HuH-7 (cell line): ENCODE measurements at places on chromosomes 4 and X.
A peak's percentile ranks its signal among the peaks of the same experiment; 100 is the strongest.

DNA sequence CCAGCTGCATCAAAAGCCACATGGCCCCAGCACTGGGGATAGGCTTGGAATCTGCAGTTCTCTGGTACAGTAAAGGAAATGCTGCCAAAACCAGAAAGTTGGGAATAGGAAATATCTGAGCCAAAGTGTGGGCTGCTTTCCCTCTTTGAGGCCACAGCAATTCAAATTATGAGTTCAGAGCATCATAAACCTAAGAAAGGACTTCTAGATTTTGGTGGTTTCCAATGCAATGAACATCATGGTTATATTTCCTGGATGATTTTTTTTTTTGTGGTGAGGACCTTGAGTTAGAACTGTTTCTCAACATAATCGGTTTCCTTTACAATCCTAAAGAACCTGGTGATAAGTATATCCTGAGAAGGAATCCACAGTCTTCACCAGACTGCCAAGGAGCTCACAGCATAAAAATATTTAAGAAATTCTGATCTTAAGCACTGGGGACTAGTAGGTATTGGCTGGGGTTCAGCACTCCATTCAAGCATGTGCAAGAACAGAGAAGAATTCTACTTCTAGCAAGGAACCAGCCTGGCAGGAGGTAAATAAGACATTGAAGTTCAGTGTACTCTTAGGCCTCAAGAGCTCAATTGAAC, 29.8 kb upstream of the ARHGAP24 start:
- DNase-seq = no peak

GRCh38 chr4:130147641-130148040, 1051.7 kb downstream of the C4orf33 start:
- no peak for DNase-seq

DNA sequence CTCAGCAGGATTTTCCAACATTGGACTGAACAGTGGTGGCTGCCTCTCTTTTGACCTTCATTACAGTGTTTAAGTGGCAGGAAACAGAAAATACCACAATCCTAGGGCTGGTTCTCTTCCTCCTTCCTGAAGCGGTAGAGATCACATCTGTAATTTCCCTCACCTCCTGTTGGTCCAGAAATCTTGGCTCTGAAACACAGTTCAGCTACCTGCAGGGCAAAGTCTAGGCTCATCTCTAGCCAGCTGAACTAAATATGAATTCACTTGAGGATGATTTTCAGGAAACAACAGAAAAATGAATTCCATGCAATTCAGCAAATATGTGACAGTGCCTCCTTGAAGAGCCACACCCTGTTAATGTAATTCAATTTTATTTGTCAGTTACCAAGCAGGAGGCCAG, 531.9 kb downstream of the INPP4B start:
- DNase-seq = no peak

DNA sequence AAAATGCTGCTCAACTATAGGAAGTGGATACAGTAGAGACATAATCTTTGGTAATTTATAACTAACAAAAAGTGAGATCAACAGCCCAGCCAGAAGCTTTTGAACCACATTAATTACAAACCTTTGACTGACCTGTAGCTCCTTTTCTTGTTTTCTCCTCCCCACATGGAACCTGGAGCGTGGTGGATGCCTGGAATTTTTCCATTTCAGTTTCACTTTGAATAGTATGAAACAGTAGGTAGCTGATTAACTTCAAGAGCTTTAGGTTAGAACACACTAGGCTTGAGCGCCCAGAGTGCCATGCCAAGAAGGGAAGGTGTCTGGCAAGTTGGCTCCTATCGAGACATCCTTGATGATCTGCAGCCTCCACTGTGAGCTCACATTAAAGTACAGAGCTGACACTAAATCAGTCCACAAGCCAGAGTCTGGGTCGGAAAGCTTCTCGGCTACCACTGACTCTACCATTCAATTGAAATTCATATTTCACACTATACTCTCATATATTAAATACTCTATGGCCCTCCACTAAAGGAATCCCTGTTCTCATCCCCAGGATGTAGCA, 143.4 kb downstream of the GLRA2 start:
- no peak for DNase-seq

- DNase-seq = peak; percentile 63
Measured at GRCh38 chr4:40418430-40419230, 83.5 kb downstream of the CHRNA9 start.

GRCh38 chrX:18390941-18391538, 34.4 kb upstream of the CDKL5 start:
- DNase-seq = peak; percentile 12

- no peak for DNase-seq
Measured at GRCh38 chr4:147510962-147511668, 30.2 kb downstream of the EDNRA start.

- no peak for DNase-seq
Measured at GRCh38 chr4:20643631-20644030, 56.6 kb upstream of the PACRGL start.

GRCh38 chr4:187999406-187999932, 3.9 kb downstream of the ZFP42 start:
- no peak for DNase-seq

- no peak for DNase-seq
Measured at GRCh38 chrX:19556202-19556601, 40.9 kb upstream of the MAP3K15 start.

DNA sequence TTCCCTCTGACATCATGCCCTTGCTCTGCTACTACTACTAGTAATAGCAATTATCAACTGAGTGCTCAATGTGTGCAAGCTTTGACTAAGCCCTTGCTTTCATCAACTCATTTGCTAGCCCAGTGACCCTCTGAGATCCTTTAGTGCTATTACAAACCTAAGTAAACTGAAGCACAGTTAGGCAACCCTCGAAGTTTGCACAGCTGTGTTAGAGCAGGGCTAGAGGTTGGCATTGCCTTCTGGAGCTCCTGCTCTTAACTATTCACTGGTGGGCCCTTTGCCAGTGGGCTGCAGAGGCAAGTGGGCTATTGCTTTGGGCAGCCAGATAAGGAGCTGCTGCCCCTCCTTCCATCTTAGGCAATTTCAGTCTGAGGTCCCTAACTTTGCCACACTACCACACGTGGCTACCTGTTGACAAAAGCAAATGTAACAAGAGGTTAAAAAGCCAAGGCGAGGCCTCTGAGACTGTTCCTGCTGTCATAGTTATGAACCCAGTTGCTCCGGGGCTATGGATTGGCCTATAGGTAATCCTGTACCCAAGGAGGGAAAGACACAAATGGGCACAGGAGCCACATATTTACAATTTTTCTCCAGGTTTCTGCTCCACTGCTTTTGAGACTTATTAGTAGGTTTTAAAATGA, 41.5 kb upstream of the ANKRD50 start:
- peak; percentile 39 for DNase-seq

- DNase-seq = no peak
Measured at GRCh38 chr4:44257461-44257860, 191.1 kb downstream of the KCTD8 start.

DNA sequence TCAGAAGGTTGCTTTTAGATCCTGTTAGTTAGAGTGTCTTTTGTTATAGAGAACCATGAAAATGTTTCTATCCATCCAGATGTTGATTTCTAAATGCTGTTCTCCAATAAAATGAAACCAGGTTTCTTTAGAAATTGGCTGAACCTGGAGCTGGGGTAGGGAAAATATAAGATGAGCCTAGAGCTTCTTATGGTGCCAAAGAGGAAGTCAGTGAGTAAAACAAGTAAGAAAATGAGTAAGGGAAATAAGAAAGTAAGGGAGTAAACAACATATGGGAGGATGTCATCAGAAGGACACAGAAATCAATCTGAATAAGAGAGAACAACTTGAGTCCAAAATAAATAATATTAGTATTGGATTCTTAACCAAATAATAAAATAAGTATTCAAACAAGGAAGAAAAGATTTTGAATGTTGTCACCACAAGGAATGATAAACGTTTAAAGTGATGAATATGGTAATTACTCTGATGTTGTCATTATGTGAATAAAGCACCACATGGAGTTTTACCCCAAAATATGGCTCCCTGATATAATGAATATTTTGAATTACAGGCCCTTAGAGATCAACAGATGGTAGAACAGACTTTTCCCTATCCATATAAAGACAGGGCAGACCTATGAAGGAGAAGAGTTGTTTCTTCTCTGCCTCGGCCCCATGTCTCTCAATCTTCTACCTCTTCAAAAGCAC, 506.1 kb downstream of the IL15 start:
- no peak for DNase-seq
